ENCODE measurements at places on chromosomes 1 and 21.

DNA sequence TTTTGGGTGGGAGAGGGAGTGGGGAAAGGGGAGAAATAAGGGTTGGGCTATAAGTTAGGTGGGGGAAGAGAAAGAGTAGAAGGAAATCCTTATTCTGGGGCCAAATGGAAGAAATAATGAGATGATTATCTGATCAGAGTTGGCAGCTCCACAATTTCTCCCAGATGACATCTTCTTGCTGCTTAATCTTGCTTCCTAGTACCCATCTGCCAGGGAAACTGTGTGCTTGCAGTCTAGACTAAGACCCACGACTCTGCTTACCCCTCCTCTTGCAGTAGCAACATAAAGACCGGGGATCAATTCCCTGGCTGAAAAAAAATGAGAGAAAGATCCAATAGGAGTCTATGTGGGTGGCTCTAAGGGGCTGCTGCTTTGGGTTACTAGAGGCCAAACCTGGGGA lies 95.6 kb downstream of the PAPPA2 start:
- DNase-seq = no peak

GRCh38 chr1:163980394-163980793 lies 578.6 kb upstream of the PBX1 start:
- DNase-seq = no peak

- peak; percentile 81 for DNase-seq
Observed at GRCh38 chr1:223717695-223718363, 5.5 kb downstream of the CAPN2 start.

DNA sequence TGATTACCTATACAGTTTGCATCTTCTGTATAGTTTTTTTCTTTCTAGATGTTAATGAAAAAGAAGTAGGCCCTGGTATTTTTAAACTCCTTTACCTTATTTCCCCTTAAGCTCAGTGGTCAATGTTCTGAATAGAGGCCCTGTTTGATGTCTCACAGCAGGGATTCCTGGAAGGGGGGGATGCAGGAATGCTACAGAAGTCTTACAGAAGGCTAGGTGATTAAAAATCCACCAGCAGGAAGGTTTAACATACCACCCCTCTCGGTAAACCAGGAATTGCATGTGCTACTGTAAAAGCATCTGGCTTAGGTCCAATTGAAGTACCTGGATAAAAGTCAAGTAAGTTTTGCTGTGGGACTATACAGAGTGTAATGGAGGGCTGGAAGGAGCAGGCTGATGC lies 78.3 kb downstream of the NOS1AP start:
- DNase-seq = no peak

DNA sequence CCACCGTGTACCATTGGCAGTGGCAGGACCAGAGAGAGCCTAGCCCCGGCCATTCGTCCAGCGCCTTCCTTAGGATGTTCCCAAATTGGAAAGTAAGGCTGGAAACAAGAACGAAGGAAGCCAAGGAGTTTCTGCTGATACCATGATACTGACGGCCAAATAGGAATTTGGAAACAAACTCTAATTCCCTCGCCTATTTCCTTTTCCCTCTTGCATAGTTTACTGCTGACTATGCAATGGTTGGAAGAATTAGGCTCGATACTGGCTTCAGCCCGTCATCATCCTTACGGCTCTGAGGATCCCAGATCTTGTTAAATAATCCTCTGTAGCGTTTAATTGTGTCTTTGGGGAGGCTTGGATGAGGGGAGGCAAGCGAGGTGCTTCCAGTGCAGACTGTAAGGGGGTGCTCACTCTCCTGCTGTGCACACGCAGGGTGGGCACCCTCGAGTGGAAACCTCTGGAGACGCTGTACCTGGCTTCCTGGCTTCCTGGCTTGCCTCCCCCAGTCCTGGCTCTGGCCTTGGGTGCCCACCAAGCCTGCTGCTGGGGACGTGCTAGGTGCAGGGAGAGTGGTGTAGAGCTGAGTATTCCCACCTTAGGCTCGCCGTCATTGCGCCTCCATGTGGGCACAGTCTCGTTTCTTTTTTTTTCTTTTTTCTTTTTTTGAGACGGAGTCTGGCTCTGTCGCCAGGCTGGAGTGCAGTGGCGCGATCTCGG lies 27.4 kb upstream of the CAMTA1 start:
- no peak for DNase-seq

DNA sequence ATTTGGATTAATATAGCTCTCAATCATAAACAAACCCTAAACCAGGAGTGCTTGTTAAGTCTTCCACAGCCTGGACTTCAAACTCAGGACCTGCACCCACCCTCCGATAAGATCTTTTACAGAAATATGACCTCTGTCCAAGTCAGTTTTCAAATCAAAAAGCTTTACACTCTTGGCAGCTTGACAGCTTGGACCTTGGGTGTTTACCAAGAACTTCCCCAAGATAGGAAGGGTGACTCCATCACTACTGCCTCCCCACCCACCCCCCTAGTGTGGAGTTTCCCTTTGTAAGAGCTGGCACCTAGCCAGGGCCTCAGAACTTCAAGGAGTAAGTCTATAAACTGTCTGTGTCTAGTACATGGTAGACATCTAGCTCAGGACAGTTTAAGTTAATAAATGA lies 9.6 kb downstream of the BCAR3 start:
- DNase-seq = peak; percentile 80

DNA sequence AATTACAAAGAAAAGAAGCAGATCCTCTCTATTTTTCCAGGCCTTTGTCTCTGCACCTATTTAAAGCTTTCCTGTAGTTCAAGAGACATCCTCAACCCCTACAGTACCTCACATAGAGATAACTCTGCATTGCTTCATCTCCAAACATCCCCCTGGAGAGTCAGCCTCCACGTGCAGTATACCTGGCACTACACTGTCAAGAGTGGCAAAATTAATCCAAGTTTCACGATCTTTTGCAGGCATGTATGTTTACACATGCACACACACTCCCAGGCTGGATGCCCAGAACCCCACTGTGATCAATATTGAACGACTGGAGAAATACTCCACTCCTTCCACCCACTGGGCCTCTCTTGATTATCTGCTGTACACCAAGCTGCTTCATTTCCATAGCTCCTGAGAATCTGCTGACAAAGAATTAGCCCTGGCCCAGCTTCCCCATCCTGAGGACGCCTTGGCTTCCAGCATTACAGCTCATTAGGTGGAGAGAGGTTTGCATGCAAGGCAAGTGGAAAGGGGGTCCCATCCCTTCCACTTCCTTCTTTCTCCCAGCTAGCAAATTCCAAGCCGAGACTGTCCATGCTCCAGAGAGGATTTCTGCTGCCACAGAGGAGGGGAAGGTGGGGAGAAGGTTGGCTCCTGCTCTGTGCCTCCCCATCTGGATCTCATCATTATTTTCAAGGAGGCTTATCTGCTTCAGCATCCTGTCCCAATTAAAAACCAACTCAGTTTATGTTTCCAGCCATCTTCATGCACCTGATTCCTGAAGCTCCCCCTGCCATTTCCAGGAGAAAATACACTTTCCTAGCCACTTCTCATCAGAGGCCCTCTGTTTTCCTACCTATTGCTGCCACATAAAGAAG lies 66.5 kb upstream of the GOLT1A start:
- DNase-seq = no peak

GRCh38 chr1:87979079-87979478 lies 650.4 kb downstream of the LMO4 start:
- no peak for DNase-seq

DNA sequence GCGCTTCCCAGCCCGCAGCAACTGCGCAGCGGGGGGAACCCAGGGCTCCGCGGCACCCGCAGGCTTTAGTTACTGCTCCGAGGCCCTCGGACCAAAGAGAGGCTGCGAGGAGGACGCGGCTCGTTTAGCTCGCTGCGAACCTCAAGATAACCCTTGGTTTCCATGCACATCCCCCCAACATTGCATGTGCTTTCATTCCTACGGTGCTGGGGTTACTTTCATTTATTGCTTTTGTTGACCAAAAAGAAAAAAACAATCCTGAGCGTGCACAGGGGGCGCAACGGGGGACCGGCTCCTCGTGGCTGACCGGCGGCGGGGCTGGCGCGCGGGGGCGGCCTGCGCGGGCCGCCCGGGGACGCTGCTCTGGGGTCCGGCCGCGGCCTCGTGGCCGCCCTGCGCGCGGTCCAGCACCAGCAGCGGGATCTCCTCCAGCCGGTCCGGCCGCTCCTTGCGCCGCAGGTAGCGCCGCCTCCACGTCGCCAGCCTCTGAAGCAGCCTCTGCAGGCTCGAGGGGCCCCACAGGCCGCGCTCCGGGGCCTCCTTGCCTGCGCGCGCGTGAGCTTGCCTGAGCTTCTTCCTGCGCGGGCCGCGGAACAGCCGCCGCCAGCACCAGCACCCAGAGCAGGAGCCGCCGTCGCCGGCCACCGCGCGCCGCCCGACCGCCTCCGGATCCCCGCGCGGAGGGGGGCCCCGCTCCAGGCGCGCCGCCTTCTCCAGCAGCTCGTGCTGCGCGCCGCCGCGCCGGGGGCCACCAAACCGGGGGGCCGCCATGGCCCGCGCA lies 77.4 kb downstream of the DESI2 start:
- DNase-seq = peak; percentile 57

- DNase-seq = no peak
Observed at GRCh38 chr1:47779613-47780012, 217.6 kb downstream of the TRABD2B start.

DNA sequence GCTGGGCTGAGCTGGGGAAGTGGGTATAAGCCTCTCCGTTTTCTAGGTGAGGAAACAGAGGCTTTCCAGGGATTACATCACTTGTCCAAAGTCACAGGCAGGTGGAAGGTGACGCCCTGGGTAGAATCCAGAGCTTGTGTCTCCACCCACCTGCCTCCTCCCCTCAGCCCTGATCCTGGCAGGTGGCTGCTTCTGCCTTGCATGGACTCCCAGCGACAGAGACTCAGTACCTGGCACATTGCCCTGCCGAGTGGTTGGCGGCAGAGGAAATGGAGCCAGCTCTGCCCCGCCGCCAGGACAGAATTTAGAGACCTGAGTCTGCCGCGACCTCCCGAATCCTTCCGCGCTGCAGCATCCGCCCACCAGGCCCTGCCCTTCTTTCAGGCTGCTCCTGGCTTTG lies 2.1 kb downstream of the PLA2G2E start:
- DNase-seq = no peak

DNA sequence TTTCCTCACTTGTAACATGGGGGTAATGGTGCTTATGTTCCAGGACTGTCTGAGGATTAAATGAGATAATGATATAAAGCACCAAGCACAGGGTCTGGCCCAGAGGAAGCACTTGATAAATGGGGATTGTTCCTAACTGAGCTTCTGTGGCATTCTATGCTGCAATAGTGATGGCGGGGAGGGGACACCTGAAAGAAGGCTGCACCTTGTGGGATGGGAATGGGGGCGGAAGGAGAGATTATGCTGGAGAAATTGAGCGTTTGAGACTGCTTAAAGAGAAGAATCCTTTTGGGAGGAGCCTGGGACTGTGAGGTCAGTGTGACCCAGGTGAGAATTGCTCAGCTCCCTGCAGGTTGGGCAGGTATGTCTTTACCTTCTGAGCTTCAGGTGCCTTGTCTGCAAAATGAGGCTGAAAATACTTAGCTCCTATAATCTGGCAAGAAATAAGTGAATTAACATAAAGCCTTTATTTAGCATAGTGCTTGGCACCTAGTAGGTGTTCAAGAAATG lies 55.9 kb upstream of the CTPS1 start:
- DNase-seq = no peak

GRCh38 chr1:218430822-218431221 lies 85.7 kb downstream of the TGFB2 start:
- DNase-seq = no peak

DNA sequence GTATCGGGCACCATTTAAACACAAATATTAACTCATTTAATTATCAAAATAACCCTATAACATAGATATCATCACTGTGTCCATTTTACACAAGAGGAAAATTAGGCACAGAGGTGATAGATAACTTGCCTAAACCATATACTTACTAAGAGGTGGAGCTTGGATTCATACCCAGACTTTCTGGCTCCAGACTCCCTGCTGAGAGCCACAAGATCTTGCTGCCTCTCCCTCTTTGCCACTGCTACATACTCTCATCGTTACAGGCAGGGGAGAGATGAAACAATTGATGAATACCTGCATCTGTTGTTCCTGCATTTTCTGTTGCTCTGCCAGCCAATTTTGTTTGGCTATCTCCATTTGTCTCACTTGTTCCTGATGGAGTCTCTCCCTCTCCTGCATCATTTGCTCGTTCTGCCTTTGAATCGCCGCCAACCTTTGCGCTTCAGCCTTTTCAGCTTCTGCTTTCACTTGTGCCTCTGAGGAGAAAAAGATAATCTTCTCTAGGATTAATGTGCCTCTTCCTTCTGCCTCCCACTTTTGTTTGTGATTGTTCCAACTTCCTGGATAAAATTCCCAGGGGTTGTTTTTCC lies 10.6 kb downstream of the GBP5 start:
- no peak for DNase-seq

GRCh38 chr1:225896937-225897549 lies 8.1 kb upstream of the LEFTY1 start:
- DNase-seq = peak; percentile 38

GRCh38 chr1:47013293-47013692 lies 10.2 kb upstream of the CYP4X1 start:
- DNase-seq = no peak

DNA sequence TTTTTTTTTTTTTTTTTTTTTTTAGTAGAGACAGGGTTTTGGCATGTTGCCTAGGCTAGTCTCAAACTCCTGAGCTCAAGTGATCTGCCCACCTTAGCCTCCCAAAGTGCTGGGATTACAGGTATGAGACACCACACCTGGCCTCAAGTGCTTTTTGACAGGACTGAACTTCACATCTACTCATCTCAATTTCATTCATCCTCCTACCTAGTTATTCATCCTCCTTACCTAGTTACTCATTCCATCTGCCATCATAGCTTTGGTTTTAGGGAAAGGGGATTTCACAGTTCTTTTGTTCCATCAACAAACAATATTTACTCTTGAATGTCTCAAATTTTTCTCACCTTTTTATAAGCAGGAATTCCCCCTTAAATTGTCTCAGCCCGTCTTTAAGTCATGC lies 38.6 kb upstream of the RALGPS2 start:
- no peak for DNase-seq

Data from ELR (cell line).